Cortex of kidney (tissue), 1 donor: ENCODE measurements at places on chromosomes 6 and 20.

- DNase-seq = no peak
Observed at GRCh38 chr6:131182991-131183425, 47.7 kb downstream of the AKAP7 start.

GRCh38 chr20:37839432-37839827 lies 63.5 kb upstream of the VSTM2L start:
- DNase-seq = no peak

DNA sequence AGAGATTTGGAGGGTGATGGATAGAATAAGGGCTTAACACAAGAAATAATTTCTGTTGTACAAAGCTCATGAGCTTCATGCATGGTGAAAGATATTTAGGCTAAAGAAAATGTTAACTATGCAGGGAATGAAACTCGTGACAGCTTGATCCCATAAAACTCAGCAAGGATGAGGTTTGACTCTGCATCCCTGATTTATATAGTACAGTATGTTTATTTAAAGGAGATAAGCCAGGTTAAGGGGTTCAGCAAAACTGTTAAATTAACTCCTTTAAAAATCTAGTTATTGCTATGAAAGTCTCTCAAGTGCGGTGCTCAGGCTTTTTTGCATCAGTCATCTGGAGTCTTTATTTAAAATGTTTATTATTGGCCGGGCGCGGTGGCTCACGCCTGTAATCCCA lies 326.4 kb downstream of the LAMA2 start:
- no peak for DNase-seq

- no peak for DNase-seq
Observed at GRCh38 chr6:5492356-5492755, 231.0 kb downstream of the FARS2 start.

DNA sequence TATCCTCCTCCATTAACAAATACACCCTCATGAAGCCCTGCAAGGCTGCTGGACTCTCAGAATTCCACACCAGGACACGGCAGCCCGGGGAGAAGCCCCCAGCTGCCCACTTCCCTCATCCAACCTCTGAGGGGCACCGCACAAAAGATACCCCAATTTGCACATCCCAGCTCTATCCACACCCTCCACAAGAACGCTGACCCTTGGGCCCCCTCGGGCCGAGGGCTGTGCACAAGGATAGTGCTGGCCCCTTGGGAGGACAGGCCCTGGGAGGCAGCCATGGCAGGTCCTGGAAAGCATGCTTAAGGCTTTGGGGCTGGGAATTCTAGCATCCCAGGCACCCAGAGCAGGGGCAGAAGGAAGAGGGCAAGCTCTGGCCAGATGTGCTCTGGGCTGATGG lies 112.8 kb upstream of the PRND start:
- DNase-seq = no peak

DNA sequence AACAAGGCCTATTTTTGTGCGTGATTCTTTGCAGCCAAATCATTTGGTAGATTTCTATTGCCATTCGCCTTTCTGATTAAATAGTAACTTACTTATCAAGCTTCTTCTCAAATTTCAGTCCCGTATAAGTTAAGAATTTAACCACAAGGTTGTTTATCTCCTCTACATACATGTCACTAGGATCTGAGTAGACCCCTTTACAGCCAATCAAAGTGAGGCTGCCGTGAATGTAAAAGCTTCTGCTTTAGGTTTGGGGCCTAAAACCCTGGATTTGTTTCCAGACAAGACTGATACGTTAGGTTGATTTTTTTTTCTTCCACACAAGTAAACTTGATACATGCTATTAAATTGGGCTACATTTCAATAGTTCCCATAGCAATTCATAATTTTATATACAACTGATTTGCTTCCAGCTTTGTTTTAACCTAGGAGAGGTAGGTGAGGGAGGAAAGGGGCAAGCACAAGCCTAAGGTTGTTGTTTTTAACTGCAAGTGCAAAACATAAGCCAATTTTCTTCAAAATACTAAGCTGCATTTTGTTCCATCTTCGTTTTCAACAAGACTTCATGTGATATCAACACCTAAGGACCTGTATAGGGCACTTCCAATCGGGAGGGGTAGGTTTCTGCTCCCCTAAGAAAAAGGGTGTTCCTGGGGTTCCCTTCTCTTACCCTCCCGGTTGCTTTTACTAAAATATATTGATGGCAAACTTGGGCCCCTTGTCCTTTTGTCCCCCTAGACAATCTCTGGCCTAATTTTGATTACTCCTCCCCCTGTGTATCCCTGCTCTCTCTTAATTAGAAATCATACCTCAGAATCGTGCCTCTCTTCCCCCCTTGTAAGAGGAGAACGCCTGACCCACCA lies 1.7 kb downstream of the RANBP9 start:
- DNase-seq = no peak

DNA sequence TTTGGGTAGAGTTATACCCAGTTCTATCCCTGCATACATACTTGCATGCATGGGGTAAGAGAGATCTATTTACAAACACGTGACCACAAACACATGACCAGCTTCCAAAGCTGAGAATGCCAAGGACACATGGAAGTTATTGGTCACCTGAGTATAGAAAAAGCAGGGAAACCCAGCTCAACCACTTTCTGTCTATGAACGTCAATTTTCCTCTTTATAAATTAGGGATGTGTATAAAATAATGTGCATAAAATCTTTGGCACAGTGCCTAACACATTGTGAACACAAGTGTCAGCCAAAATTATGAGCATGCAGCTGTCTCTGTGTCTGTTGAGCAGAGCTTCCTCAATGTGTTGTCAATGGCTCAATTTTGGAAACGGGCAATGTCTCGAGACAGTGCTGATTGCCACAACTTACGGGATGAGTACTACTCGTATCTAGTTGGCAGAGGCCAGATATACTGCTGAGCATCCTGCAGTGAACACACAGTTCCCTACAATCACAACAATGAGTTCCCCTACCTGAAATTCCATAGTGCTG lies 44.9 kb downstream of the TPD52L1 start:
- DNase-seq = no peak
